Bronchus fibroblast of lung (primary cell): ENCODE measurements at places on chromosomes 6 and 20. TPM values are rescaled to one million over a fixed set of nuclear protein-coding genes. Genes with fewer than 3 reads are reported as not detected.

The VIP gene
- total RNA-seq: not detected in 2 replicates

The CALHM4 gene
- total RNA-seq: not detected in 2 replicates

The CST7 gene
- total RNA-seq: not detected in 2 replicates

The C6orf58 gene
- not detected in 2 replicates for total RNA-seq

The MED23 gene
- 12.8 and 13.2 TPM in 2 replicates for total RNA-seq

The MATN4 gene
- total RNA-seq: not detected in 2 replicates

The GTSF1L gene
- total RNA-seq: not detected in 2 replicates

The COL20A1 gene
- not detected in 2 replicates for total RNA-seq

The CYP39A1 gene
- 0.17 and 1.0 TPM in 2 replicates for total RNA-seq

The PKIB gene
- total RNA-seq: 0.59 and 1.7 TPM in 2 replicates

The SLC17A3 gene
- total RNA-seq: not detected in 2 replicates

The EHMT2 gene
- total RNA-seq: 38.7 and 39.8 TPM in 2 replicates

The SCRT2 gene
- total RNA-seq: not detected in 2 replicates

The TUBB2B gene
- total RNA-seq: 40.7 and 41.9 TPM in 2 replicates

The PM20D2 gene
- 12.0 and 17.0 TPM in 2 replicates for total RNA-seq

The ARHGAP18 gene
- 14.1 and 16.0 TPM in 2 replicates for total RNA-seq

The MAP7 gene
- total RNA-seq: 0.15 and 0.34 TPM in 2 replicates

The RIPOR3 gene
- 0.30 and 0.34 TPM in 2 replicates for total RNA-seq

The SERPINB1 gene
- total RNA-seq: 15.3 and 15.8 TPM in 2 replicates

The HS3ST5 gene
- not detected in 2 replicates for total RNA-seq

The GSTA1 gene
- total RNA-seq: not detected in 2 replicates

The LTA gene
- not detected in 2 replicates for total RNA-seq

The BPIFB4 gene
- not detected in 2 replicates for total RNA-seq

The BEND3 gene
- 1.3 and 1.5 TPM in 2 replicates for total RNA-seq

The BPIFB2 gene
- not detected in 2 replicates for total RNA-seq

The GSTA3 gene
- not detected in 2 replicates for total RNA-seq

The KCNK15 gene
- total RNA-seq: not detected in 2 replicates

The ATF6B gene
- 25.9 and 31.4 TPM in 2 replicates for total RNA-seq

The C20orf141 gene
- total RNA-seq: not detected in 2 replicates

The MAVS gene
- 19.6 and 19.7 TPM in 2 replicates for total RNA-seq

The GGTLC1 gene
- total RNA-seq: not detected in 2 replicates

The SPTLC3 gene
- 4.8 and 6.6 TPM in 2 replicates for total RNA-seq

The TREML2 gene
- total RNA-seq: not detected in 2 replicates

The HTR1B gene
- 2.2 and 3.5 TPM in 2 replicates for total RNA-seq

The BNIP5 gene
- not detected in 2 replicates for total RNA-seq

The NHSL1 gene
- total RNA-seq: 8.6 and 9.9 TPM in 2 replicates

The SEL1L2 gene
- total RNA-seq: not detected in 2 replicates

The CEP57L1 gene
- total RNA-seq: 23.9 and 30.6 TPM in 2 replicates

The RIN2 gene
- 16.5 and 18.2 TPM in 2 replicates for total RNA-seq

The ZSCAN23 gene
- total RNA-seq: 1.5 and 2.5 TPM in 2 replicates

The CYP24A1 gene
- 0.17 TPM in 1 of 2 replicates, not detected in the other for total RNA-seq

The LCA5 gene
- 2.2 and 2.9 TPM in 2 replicates for total RNA-seq

The CNKSR3 gene
- total RNA-seq: 6.8 and 9.4 TPM in 2 replicates

The FBXO30 gene
- total RNA-seq: 2.8 and 3.7 TPM in 2 replicates

The CNR1 gene
- total RNA-seq: under 0.01 and 0.45 TPM in 2 replicates

The TNXB gene
- total RNA-seq: under 0.01 and 0.17 TPM in 2 replicates

The TAF8 gene
- total RNA-seq: 19.5 and 25.0 TPM in 2 replicates

The DEFB127 gene
- total RNA-seq: not detected in 2 replicates

The RAB5IF gene
- total RNA-seq: 109 and 112 TPM in 2 replicates

The ZSCAN31 gene
- total RNA-seq: 0.84 and 0.89 TPM in 2 replicates

The ESR1 gene
- under 0.01 TPM in 2 replicates for total RNA-seq

The GMPR gene
- 1.7 and 2.8 TPM in 2 replicates for total RNA-seq

The HSPA12B gene
- total RNA-seq: 0.45 and 0.50 TPM in 2 replicates

The LY6G5B gene
- 0.84 and 1.3 TPM in 2 replicates for total RNA-seq

The GSTA2 gene
- not detected in 2 replicates for total RNA-seq

The SCUBE3 gene
- total RNA-seq: 0.17 and 0.30 TPM in 2 replicates
